ENCODE measurements at places on chromosomes 4 and X.

DNA sequence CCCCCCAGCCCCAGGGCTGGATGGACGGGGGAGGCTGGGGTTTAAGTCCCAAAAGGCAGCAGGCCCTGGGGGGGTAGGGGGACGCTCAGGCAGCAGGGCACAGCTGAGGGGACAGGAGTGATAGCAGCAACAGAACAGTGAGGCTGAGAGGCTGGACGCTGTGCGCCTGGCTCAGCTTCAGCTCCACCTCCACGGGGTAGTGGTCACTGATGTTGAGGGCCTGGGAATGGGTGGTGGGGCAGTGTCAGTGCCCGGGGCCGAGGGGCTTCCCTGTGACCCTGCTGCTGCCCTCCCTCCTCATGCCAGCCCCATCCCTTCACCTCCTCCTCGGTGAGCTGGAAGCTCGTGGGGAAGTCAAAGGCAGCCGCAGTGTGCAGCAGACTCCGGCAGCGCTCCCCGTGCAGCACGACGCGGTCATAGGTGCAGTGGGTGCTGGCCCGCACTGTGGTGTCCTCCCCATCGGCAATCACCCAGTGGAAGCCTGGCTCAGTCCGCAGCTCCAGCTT, 4.5 kb downstream of the RPL10 start:
- no peak for DNase-seq

DNA sequence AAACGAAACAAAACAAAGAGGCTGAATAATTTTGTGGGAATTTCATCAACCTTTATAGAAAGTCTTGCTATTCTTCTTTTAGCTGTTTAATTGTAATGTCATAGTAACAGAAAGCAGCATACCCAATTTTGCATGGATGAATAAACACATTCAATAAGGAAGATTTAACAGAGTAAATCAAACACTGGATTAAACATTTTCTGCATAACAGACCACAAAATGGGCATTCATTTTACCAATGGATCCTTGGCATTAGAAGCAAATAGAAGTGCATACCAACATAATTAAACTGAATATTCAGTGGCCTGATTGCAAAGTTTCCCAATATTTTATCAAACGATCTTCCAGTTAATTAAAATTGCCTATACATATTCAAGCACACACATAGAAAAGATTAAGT, 4.4 kb upstream of the CHM start:
- DNase-seq, result no peak

- DNase-seq, result peak; percentile 18
Measured at GRCh38 chr4:38675146-38676121, 11.4 kb downstream of the KLF3 start.

- DNase-seq, result no peak
Measured at GRCh38 chr4:13454786-13455185, 29.4 kb downstream of the RAB28 start.

DNA sequence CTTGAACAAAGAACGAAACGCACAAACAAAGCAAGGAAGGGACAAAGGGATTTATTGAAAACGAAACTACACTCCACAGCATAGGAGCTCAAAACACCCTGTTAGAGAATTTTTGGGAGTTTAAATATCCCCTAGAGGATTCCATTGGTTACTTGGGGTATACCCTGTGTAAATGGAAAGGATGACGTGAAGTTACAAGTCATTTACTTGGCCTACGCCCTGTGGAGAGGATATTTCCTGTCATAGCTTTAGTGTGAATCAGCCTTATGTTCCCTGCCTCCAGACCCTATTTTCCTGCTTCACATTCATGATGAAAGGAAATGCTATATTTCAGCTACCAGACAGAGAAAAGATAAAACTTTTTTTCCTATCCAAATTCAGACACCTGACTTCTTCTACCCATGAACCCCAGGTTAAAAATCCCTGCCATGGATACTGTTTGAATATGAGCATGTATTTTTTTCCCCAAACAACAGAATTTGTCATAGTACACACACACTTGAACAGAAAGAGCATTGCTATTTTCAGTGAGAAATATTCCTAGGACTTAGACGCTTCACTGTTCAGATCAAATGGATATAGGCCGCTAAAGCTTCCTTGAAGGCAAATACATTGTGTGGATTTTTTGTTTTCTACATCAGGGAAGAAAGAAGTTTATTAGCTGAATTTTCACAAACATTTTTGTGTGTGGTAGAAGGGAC, 20.4 kb downstream of the PIN4 start:
- no peak for DNase-seq

GRCh38 chr4:1777822-1778641, 15.1 kb upstream of the FGFR3 start:
- DNase-seq, result peak; percentile 57

DNA sequence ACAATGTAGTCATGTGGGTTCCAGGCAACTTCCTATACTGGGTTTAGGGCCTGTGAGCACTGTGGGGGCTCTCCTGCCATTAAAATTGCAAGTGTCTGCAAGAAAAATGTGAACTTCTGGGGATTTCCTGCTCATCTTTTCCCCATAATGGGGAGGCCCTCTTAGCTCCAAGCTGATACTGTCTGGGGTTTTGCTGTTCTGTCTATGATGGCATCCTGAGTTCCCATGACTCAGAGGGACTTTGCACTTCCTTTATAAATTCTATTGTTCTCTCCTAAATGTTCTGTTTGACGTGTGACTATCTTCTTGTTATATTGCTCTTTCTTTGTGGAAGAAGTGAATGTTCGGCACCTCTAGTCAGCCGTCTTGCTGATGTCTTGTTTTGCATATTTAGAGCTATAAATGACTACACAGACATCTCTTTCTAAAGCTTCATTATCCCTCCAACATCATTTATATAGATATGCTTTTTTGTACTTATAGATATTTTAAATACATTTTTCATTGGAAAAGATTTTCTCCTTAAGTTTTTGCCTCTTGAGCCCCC, 465.8 kb downstream of the NAF1 start:
- no peak for DNase-seq

- no peak for DNase-seq
Measured at GRCh38 chrX:17247144-17247543, 127.9 kb upstream of the NHS start.

- no peak for DNase-seq
Measured at GRCh38 chr4:185774131-185774653, 37.8 kb downstream of the SORBS2 start.

GRCh38 chrX:49290215-49290614, 13.2 kb upstream of the GAGE10 start:
- DNase-seq, result no peak

- no peak for DNase-seq
Measured at GRCh38 chrX:107484002-107484726, 34.7 kb downstream of the FRMPD3 start.

GRCh38 chr4:76090241-76090691, 15.8 kb downstream of the ART3 start:
- no peak for DNase-seq

DNA sequence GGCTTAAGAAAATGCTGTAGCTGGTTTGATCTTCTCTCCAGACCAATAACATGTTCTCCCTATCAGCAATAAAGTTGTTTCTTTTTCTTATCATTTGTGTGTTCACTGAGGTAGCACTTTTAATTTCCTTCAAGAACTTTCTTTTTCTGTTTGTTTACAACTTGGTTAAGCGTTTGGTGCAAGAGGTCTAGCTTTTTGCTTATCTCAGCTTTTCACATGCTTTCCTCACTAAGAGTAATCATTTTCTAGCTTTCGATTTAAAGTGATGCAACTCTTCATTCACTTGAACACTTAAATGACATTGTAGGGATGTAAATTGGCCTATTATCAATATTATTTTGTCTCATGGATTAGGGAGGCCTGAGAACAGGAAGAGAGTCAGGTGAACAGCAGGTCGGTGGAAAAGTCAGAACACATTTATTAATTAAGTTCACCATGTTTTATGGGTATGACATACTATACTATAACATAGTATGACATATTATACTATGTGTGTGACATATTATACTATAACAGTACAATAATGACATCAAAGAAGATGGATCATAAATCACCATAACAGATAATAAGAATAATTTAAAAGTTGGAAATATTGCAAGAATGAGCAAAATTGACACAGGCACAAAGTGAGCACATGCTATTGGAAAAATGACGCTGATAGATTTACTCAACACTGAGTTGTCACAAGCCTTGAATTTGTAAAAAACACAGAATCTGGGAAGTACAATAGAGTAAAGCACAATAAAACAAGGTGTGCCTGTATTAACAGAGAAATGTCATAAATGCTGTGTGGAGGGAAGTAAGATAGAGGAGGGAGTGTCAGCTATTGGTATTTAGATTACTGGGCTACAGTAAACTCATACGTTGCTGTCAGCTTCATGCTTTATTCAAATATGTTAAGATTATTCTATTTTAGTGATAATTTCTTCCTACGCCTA, 218.6 kb upstream of the SLC7A11 start:
- no peak for DNase-seq

- DNase-seq, result no peak
Measured at GRCh38 chrX:149286940-149287349, 218.2 kb downstream of the IDS start.

GRCh38 chrX:43560247-43560946, 95.7 kb upstream of the MAOA start:
- DNase-seq, result no peak

- DNase-seq, result no peak
Measured at GRCh38 chrX:16836371-16836770, 33.8 kb downstream of the RBBP7 start.

DNA sequence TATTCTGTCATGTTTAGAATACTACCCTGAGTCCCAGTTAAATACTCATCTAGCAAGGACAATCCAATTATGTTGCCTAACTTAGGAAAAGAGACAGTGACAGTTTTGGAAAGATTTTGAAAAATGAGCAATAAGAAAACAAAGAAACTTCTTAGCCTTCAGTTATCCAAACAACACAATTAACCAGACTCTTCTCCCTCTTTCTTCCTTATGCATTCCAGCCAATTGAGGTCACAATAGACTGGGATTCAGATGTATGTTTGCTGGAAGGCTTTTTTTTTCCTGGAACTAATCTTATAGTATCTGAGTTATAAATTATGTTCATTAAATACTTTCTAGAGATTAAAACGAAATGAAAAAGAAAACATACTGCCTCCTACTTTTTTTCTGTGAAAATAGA, 109.6 kb downstream of the GUCY2F start:
- DNase-seq, result no peak

DNA sequence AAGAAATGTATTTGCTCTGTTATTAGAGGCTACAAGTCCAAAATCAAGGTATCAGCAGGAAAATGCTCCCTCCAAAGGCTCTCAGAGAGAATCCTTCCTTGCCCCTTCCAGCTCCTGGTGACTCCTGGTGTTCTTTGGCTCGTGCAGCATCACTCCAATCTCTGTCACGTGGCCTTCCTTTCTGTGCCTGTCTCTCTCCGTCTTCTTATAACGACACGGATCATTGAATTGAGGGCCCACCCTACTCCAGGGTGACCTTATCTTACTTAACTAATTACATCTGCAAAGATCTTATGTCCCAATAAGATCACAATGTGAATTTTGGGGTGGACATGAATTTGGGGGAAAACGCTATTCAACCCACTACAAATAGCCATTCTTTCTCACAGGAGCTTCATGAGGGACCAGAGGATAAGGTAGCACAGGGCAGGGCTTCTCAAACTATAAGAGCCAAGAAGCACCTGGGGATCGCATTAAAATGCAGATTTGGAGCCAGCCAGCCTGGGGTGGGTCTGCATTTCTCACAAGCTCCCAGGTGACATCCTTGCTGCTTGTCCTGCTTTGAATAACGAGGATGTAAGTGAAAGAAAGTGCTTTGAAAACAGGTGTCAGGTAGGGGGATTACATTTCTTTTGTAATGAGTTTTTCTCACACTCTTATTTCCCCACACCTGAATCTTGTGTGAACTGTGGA, 41.9 kb upstream of the APLN start:
- no peak for DNase-seq

- no peak for DNase-seq
Measured at GRCh38 chrX:22526339-22526738, 253.6 kb downstream of the CBLL2 start.

DNA sequence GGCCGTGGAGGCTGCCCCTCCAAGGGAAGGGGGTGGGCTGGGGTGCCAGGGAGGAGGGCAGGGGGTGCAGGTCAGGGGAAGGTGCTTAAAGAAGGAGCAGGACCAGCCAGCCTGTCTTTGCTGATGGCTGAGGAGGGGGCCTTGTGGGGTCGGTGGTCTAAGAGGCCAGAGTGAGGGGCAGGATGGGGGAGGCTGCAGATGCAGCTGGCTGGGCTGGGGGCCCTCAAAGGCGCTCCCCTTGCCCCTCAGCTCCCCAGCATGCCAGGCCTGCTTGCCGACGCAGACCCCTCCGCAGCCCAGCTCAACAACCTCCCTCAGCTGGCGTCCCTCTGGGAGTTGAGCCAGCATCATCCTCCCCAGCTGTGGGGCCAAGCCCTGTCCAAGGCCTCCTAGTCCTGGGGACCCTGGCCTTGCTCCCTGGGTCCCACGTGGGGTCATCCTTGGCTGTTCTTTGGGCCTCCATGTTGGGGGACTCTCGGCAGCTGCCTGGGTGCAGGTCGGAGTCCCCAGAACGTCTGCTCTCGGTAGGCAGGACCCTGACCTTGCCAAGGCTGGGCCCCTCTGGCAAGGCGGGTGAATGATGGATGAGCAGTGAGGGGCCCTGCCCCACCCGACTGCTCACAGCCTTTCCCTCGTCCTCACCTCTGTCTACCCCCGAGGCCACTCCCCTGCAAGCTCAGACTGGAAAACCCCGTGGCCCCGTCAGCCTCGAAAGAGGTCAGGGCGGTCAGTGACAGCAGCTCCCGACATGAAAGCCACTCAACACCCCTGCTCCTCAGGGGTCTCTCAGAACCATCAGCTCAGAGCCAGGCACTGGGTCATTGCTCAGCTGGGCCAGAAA, 119.4 kb downstream of the FAM53A start:
- DNase-seq, result no peak

GRCh38 chrX:152872522-152872921, 25.3 kb upstream of the ZNF185 start:
- no peak for DNase-seq

DNA sequence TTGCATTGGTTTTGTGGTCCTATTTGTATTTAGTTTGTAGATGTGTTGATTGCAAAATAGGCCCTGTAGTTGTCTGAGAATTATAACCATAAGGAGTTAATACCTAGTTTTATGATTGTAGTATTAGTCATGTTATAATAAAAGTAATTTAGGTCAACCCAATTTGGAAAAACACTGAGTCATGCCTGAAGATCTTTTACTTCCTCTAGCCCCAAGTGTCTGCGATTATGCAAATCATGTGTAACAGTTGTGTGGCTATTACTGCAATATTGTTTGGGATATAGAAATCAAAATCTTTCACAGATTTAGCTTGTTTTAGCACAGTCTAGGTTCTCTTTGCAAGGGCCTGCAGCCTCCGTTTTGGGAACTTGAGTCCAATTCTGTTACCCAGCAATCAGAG, 12.6 kb downstream of the SRD5A3 start:
- DNase-seq, result no peak

- no peak for DNase-seq
Measured at GRCh38 chrX:146278381-146278780, 460.8 kb downstream of the SLITRK2 start.

DNA sequence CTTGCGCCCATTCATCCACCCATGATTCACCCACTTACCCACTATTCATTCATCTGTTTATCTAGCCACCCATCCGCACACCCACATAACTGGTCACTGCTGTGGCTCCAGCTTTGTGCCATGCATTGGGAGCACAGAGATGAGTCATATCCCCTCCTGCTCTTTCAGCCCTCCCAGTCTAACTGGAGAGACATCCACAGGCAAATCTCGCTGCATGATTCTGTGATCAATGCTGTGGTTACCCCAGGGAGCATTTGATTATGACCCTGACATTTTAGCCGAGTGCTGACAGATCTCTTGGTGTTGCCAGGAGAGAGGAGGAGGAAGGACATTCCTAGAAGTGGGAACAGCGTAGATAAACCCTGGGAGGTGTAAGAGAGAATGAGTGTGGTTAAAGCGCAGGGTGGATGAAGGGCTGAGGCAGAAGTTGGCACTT, 10.4 kb upstream of the PORCN start:
- DNase-seq, result no peak

All from hypothalamus (tissue), 51 donors.